ENCODE measurements at places on chromosomes 3 and 15.

DNA sequence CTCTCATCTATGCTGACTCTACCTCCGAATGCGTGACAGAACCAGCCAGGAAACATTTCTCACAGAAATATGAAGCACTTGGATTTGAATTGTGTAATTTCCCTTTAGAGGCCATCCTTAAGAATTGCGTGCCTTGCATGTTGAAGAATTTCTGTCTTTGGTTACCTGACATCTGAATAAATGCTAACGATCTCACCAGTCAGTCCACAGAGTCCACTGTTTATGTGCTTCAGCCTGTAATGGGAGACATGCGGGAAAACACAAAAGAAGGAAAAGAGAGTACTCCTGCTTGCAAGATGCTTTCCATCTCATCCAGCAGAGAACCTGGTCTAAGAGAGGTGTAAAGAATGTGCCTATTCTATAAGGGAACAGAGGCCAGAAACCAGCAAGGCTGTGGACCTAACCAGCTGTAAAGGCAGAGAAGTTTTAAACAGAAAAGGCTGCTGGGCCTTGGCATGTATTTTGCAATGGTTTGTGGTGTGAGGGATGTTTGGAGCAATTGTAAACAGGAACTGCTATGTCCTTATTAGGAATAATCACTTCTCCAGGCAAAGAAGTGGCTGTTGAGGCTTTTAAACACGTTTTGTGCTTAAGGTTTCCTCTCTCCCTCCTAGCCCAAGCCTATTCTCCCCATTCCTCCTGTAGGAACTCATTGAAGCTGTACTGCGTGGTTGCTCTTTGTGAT, 36.4 kb upstream of the BOC start:
- DNase-seq = no peak

DNA sequence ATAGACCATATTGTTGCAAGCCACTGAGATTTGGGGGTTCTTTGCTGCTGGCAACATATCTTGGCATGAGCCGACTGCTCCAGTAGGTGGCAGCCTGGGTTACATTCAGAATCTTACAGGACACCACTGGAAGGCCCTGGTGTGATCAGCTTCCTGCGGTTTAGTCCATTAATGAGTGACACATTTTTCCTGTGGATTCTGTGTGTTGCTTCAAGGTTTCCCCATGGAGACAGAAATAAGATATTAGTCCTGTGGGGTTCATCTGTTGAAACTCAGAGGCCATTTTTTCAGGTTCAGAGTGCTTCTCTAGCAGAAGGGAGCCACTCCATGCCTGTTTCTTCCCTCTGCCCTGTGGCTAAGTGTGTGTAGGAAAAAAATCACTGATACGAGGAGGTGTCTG, 116.2 kb downstream of the MFSD1 start:
- no peak for DNase-seq

DNA sequence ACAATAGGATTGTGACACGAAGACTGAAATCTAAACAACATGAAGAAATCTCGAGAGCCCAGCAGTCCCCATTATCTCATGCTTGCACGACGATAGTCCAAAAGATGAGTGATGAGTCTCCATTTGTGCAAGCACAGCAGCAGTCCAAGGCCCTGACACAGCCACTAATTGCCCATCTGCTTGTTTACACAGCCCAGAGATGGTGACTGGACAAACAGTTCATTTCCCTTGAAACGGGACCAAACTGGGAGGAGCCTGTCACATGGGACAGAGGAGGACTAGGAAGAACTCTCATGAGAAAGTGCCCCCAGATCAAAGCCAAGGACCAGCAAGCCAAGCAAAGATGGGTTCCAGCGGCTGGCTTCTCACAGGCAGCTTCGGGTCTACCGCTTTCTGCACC, 121.0 kb downstream of the GREM1 start:
- DNase-seq = no peak

DNA sequence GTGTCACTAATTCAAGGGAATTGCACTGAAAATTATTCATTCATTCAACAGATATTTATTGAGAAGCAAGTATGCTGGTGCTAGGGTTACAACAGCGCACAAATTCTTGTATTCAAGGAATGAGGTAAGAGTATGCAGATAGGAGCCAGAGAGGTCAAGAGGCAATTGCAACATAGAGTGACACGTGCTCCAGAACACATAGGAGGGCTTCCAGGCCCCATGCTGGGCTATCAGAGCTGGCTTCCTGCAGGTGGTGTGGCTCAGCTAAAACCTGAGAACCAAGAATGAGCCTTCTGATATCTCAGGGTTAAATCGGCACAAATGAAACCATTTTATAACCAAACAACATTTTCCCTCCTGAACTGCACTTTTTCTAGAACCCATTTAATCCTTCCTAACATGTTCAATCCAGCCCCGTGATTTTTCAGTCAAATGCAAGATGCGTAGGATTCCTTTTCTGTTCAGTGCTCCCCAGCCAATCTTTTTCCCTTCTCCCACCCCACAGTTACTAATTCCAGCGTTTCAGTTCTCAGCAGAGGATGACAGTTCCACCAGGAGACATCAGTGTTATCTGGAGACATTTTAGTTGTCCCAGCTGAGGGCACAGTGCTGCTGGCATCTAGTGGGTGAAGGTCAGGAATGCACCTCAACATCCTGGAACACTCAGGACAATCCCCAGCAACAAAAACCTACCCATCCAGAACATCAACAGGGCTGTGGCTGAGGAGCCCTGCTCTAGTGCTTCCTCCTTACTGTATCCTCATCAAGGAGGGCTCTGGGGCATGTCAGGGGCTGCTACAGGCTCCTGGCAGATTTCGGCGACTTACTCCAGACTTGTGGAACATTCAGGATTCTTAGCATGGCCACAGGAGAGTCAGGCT, 13.1 kb downstream of the CCR5AS start:
- no peak for DNase-seq

- DNase-seq = no peak
Observed at GRCh38 chr3:128081226-128081625, 29.0 kb downstream of the SEC61A1 start.

- no peak for DNase-seq
Observed at GRCh38 chr3:194637541-194638400, 4.6 kb upstream of the TMEM44 start.

- DNase-seq = no peak
Observed at GRCh38 chr3:137642831-137643230, 121.3 kb upstream of the SOX14 start.

GRCh38 chr15:71746719-71747118, 63.6 kb upstream of the NR2E3 start:
- DNase-seq = no peak

- DNase-seq = no peak
Observed at GRCh38 chr3:131361464-131362421, 19.8 kb upstream of the NUDT16 start.

DNA sequence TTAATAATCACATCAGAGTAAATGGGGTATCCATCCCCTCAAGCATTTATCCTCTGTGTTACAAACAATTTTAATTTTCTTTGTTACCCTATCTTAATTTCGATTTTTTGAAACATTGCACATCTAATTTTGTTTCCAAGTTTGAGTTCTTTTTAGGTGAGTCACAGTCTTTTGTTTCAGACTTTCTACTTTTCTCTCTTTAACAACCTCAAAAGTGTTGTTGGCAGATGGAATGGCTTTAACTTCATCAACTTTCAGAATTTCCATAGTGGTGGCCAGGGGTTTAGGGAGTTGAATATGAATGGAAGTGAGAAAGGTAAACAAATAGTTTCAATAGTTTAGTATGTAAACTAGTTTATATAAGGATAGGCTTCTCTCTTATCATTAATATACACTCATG, 223.0 kb upstream of the MLF1 start:
- DNase-seq = no peak

GRCh38 chr15:35921046-35921445, 375.1 kb upstream of the DPH6 start:
- DNase-seq = no peak

Data from stimulated activated CD4-positive, alpha-beta T cell treated with anti-CD3 and anti-CD28 coated beads, Interleukin-4, amount 100 ng/mL, for 4 hours (primary cell).